ENCODE measurements at places on chromosomes 1 and 21.

DNA sequence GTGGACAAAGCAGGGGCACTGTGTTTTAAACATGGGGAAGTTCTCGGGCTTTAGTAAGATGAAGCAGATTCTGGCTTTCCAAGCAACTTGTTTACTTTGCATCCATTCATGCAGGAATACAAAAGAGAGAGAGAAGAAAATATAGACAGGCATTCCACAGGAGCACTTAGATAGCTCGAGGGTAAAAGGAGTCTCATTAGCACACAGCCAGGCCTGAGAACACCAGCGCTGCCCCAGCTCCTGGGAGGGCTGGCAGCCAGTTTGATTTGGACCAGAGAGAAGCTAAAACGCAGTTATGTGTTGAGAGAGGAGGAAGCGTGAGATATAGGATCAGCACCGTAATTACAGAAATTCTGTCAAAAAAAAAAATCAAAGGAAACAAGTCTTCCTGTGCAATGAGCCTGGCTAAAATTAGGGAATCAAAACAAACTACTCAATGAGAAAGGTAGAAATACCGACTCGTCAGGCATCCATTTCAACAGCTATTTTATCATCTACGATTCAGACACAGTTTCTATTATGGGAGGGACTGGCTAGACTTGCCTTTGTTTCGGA is 68.2 kb downstream of the CLSTN1 start:
- DNase-seq, result no peak

- DNase-seq, result no peak
Observed at GRCh38 chr1:172605641-172606040, 53.3 kb upstream of the FASLG start.

GRCh38 chr21:42535602-42536171 is 22.0 kb downstream of the SLC37A1 start:
- DNase-seq, result no peak

GRCh38 chr1:37672136-37672870 is 20.0 kb upstream of the CDCA8 start:
- DNase-seq, result no peak

GRCh38 chr1:224998185-224998584 is 68.7 kb downstream of the DNAH14 start:
- DNase-seq, result no peak

GRCh38 chr1:171625225-171625624 is 3.2 kb downstream of the MYOCOS start:
- DNase-seq, result no peak

DNA sequence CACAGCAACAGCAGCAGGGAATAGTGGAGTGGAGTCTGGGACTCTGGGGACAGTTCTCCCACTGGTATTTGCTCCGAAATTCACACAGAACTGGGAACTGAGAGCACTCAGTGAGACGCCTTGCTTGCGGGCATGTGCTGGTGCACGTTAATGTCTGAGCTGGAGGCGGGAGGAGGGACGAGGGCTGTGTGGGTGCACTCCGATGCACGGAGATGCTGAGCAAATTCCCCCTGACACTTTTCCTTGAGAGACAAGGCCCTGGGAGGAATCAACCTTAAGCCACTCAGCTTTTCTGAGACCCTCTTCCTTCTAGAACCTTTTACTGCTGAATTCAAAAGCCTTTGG is 2.8 kb downstream of the RGS8 start:
- DNase-seq, result no peak

DNA sequence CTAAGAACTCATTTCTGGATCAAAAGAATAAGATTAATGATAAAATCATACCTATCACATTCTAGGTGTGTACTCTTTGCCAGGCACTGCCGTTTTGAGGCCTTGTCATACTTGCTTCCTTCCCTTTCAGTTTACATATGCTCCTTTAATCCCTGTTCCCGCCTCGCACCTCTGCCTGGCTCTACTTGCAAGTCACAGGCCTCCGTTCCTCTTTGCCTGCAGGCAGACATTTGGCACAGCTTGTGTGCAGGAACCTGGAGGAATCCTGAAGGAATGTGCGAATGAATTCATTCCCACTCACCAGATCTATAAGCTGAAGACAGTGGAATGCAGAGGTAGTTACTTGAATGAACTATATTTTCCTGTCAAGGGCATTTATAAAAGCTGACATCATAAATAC is 13.8 kb downstream of the WLS start:
- no peak for DNase-seq

GRCh38 chr1:87061742-87062156 is 147.3 kb downstream of the HS2ST1 start:
- no peak for DNase-seq

DNA sequence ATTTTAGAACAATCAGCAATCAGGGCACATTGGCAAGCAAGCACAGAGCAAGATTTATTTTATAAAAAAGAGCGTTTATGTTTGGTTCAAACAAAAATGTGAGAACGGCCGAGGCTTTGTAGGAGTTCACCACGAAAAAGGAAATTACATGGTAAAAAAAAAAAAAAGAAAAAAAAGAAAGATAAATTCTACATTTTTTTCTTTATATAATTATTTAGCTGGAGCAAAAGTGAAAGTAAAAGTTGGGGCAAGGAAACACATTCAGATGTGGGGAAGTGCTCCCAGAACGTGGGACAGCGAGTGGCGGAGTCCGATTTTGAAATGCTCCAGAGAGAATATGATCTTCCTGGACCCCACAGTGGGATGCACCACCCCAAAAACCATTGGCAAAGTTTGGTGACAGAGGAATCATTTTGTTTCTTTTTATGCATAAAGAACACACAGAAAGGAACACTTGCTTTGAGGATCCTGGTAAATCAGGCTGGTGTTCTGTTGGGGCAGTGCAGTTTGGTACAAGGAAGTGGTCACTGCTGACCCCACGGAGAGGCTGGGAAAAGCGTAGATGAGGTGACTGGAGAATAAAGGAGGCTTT is 16.3 kb upstream of the ATP5PO start:
- no peak for DNase-seq

DNA sequence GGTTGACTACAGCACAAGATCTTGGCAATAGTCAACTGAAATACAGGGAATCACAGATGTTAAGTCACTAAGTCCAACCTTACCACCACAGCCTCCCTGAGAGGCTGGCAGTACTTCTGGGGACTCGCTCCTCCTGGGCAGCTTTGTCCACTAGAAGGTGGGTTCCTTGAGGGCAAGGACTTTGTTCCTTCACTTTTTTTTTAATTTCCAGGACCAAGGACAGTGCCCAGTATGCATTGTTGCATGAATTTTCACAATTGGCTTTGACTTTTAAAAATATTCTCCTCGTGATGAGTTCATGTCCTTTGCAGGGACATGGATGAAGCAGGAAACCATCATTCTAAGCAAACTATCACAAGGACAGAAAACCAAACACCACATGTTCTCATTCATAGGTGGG is 96.7 kb upstream of the IGSF21 start:
- no peak for DNase-seq

DNA sequence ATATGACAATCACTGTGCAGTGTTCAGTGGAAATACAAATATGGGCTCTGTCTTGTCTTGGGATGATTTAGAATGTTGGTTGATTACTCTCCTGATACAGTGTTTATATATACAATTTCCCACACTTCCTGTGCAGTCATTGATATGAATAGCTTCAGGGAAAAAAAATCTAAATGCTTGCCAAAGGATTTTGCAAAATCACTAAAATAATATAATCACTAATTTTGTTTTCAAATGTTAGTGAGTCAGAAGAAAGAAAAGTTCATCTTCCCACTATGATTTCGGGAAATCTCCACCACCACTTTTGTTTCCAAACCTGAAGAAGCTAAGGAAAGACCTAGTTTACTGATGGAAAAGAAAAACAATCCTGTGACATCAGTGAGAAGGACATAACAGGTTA is 32.1 kb upstream of the CHRM3 start:
- DNase-seq, result no peak

- DNase-seq, result no peak
Observed at GRCh38 chr21:36321325-36322082, 1.5 kb downstream of the MORC3 start.

- no peak for DNase-seq
Observed at GRCh38 chr1:60916199-60916598, 166.2 kb upstream of the NFIA start.

DNA sequence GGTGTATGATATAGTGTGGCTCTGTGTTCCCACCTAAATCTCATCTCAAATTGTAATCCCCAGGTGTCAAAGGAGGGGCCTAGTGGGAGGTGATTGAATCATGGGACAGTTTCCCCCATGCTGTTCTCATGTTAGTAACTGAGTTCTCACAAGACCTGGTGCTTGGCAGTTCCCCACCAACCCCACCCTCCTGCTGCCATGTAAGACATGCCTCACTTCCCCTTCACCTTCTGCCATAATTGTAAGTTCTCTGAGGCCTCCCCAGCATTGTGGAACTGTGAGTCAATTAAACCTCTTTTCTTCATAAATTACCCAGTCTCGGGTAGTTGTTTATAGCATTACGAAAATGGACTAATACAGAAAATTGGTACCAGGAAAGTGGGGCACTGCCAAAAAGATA is 1705.3 kb downstream of the NCAM2 start:
- no peak for DNase-seq

- DNase-seq, result no peak
Observed at GRCh38 chr1:42971841-42972291, 13.2 kb upstream of the SLC2A1 start.

DNA sequence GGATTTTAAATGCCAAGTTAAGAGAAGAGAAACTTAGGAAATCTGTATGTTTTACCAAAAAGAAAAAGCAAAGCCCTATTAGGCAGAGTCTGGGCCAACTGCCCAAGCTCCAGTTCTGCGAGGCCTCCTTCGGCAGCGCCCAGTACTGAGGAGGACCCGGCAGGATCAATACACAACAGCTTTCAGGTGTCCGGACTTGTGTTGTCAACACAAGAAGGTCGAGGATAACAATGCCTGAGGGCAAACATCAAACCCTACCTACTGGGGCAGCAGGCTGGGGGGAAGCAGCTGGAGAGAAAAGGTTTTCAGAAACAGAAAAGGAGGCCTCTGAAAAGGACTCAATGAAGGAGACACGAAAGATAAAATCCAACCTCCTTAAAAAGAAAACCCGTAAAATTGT is 98.1 kb upstream of the GJB5 start:
- DNase-seq, result no peak

DNA sequence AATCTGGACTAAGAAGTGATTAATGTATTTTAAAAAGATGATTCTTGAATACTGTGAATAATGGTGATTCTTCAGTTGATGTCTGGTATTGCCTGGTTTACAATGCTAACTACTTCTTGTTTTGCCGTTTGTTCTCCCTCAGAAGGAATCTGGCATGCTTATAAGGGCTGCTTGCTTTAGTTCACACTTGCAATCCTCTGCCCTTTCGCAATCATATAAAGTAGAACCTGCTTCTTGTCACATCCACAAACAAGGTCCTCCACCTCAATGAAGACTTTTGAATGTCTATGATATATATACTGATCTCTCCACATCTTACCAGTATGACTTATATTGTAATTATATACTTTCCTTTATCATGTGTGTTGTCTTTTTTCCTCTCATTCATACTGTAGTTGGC is 92.6 kb downstream of the ADGRL4 start:
- no peak for DNase-seq

- DNase-seq, result no peak
Observed at GRCh38 chr1:93779540-93780165, 98.0 kb upstream of the BCAR3 start.

GRCh38 chr1:246825557-246826175 is 101.5 kb downstream of the SCCPDH start:
- no peak for DNase-seq
